ENCODE measurements at places on chromosomes 1 and 21.

GRCh38 chr1:5616366-5617178 is 375.7 kb downstream of the NPHP4 start:
- no peak for DNase-seq

- DNase-seq, result no peak
Measured at GRCh38 chr1:206672844-206673758, 11.6 kb upstream of the MAPKAPK2 start.

DNA sequence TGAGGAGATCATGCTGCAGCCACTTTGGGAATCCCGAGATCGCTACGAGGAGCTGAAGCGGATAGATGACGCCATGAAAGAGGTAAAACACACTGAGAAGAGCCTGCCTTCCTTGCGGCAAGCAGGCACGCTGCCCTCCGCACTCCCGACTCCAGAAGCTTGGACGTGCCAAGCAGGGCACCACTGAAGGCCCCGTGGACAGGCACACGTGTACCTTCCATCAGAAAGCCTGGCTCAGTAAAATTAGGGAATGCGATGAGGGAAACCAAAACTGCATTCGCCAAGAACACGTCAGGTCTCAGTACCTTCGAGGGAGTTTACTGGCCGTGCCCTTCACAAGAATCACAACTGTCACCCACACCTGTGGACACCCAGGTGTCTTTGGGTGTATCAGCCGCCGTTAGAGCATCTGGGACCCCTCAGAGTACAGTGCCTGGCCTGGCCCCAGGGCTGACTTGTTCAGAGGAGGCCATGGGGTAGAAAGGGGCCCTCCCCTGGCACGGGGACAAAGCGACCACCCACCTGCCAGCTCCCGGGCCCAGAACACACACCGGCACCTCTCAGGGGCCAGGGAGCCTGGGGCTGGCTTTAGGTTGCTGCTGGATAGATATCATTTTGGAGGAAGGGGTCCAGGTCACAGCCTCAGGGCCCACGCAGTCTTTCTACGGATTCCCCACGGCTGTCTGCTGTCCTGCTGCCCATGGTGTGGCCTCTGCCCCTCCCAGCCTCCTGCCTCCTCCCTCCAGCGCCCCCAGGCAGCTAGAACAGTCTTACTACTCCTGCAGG is 108.4 kb downstream of the WDR4 start:
- DNase-seq, result no peak

DNA sequence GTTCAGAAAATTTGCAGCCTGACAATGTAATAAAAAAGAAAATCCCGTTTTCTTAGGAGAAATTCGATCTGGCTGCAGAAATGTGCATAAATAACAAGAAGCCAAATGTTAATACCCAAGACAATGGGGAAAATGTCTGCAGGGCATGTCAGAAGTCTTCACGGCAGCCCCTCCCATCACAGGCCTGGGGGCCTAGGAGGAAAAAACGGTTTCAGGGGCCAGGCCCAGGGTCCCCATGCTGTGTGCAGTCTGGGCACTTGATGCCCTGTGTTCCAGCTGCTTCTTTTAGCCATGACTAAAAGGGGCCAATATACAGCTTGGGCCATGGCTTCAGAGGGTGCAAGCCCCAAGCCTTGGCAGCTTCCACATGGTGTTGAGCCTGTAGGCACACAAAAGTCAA is 6.5 kb upstream of the PRDX6 start:
- no peak for DNase-seq

DNA sequence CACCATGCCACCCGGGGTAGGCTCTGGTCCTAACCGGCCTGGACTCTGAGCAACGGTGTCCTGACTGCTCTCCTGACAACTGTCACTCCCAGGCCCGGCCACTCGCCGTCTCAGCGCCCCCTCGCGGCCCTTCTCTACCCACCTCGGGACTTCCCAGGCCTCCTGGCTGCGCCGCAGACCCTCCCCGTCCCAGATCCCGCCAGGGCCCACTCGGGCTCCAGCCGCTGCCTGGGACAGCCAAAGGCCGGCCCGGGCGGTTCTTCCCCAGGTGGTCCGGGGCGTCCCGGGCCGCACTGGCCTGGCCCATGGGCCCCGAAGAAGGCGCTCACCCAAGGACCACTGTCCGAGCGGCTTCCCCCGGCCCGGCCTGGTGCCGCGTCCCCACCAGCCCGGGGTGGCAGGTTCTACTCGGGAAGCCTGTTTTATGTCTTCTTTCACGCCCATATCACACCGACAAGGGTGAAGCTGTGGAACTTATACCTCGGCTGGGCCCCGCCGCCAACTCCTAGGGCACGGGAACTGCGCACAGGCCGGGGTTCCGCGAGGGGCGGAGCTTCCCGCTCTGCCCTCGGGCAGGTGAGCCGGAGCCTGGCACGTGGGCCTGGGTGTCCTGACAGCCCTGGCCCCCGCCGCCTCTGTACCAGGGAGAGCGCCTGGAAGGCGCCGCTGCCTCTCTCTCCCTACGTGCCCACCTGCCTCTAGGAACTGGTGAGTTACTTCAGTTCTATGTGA is 138.3 kb downstream of the TTLL7 start:
- DNase-seq, result peak; percentile 52

DNA sequence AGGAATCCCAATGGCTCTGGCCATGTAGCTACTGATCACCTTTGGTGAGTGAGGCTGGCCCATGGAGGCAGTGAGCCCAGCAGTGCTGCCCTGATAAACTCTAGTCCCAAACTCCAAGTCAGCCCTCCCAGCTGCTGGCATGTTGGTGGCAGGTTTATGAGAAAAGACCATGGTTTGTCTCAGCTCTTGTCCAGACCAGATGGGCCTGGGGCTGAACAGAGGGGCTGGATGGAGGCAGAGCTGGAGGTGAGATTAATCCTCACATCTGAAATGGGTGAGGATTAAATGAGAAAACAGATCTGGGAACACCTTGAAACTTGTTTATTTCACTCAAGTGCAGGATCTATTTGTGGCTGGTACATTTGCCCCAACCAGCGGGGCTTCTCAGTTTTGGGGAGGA is 3.2 kb downstream of the TMEM269 start:
- DNase-seq, result no peak

DNA sequence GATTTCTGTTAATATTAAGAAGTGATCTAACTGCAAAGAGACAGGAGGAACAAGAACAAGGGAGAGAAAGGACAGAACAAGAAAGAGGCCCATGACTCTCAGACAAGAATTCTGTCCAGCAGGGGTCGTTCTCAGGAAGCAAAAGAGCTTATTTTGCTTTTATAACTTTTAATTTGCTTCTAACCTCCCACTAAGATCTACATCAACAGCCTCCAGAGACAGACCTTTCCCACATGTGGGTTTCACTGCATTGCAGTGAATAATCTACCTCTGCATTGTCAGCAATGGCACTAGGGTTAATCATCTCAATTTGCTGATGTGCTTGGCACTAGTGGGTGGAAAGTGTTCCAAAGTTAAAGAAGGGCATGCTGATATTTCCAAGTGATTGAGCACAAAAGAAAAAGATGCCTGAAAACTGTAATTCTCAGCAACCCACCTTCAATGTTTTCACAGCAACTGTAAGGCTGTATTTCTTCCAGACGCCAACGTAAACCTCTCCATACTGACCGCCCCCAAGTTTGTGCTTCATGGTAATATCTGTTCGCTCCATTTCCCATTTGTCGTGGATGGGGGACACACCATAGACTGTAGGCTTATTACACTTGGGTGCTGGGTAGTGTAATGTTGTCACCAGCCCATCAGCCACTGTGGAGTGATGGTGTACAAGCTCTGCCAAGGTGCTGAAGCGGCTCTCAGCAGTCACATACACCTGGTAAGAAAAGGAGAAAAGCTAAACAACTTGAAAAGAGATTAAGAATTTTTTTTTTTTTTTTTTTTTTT is 39.5 kb downstream of the TOR3A start:
- DNase-seq, result no peak

GRCh38 chr1:221663321-221663720 is 78.6 kb downstream of the DUSP10 start:
- no peak for DNase-seq

DNA sequence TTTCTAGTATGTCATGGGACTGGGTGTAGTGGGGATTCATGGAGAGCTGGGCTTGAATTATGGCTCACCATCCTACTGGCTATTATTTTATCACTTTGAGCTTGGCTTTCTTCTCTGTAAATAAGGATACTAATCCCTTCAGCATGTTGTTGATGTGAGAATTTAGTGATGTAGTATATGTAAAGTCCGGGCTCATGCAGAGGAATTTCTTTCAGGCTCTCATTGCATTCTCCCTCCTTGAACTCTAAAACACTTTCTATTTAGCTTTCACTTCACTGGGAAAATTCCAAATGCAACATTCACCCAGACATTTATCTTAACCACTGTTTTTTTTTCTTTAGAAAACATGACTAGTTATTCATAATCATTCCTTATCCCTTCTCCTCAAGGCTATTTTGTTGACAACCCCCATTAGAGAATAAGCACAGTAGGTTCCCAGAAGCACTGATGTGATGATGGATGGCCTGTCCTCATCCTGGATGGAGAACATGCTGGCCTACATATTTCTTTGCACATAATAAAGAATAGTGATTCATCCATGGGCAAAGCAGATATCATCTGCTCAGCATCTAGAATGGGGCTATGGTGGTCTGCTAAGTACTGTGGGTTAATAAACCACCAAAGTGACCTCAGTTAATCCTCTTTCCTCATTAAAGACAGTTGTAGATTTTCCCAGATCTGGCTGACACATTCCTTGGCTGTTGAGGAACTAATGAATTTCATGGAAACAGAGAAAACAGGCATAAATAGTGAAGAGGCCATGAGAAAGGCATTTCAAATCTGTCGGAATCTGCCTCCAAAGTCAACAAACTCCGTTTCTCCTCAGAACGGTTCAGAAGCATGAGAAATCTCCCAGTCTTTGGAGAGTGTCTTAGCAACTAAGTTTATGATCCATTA is 68.0 kb upstream of the CYP2J2 start:
- DNase-seq, result no peak

DNA sequence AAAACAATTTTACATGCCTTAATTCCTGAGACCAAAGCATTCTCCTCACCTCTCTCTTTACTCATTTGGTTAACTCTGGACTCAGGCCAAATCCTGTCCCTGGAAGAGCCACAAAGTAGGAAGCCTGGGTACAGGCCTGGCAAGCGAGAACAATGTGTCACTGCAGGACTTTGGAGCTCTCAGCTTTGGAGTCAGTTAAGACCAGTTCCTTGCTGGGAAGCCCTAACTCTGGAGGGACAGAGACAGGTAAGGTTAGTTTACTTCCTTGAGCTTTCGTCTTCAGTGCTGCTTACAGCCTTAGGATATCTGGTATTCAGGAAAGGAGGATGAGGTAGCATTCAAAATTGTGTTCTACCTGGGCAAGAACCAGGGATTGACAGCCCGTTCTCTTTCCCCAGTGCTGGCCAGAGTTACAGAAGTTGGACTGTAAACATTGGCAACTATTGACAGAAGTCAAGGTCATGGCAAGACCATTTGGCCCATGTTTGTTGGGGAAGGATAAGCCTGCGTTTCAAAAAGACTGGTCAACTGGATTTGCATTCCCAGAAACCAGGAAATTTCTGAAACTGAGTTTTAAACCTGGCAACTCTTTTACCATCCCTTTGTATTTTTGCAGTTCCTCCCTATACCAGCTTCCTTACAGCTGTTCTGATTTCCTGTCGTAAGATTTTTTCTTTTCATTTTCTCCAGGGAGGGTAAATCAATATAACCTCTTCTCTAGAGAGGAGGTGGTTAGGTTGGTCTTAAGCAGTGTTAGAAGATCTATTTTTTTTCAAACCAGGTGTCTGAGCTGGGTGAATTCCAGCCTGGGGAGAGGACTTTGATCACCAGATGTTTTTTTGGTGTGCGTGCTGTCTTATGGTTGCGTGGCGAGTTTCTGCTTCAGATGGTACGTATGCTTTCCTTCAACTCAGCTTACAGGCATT is at the start of gene C4BPB:
Gene C4BPB (plus strand): TSS at position 160 of the 926 bp plus-strand sequence. CDS start 672 bp downstream, at position 832.
- DNase-seq, result no peak

DNA sequence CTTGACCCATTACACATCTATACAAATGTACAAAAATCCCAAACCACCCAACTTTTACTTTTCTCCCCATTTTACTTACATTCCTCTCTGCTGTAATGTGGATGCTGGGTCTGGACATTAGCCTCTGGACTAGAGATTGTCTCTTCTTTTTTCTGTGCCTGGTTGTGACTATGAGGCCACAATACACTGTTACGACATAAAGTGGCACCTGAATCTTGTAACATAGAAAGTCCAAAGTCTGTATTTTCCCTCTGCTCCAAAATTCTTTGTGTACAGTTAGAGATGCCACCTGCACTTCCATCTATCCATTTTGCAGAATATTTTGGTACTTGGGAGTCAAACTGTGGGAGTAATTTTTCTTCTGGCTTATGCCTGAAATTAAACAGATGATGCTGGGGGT is 22.7 kb downstream of the C21orf91 start:
- no peak for DNase-seq

DNA sequence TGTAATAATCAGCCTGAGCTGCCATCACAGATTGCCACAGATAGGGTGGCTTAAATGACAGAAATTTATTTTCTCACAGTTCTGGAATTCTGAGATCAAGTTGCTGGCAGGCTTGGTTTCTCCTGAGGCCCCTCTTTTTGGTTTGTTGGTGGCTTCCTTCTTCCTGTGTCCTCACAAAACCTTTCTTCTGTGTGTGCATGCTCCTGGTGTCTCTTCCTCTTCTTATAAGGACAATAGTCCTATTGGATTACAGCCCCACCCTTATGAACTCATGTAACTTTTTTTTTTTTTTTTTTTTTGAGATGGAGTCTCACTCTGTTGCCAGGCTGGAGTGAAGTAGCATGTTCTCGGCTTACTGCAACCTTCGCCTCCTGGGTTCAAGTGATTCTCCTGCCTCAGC is 41.0 kb upstream of the F3 start:
- DNase-seq, result no peak

- DNase-seq, result no peak
Measured at GRCh38 chr1:6258675-6259074, 2.2 kb downstream of the GPR153 start.

GRCh38 chr21:34580181-34580700 is 34.7 kb downstream of the RCAN1 start:
- DNase-seq, result no peak

- DNase-seq, result no peak
Measured at GRCh38 chr1:196774175-196774574, 465 bp upstream of the CFHR3 start.

- DNase-seq, result no peak
Measured at GRCh38 chr1:231748760-231749415, 122.3 kb downstream of the DISC1 start.

DNA sequence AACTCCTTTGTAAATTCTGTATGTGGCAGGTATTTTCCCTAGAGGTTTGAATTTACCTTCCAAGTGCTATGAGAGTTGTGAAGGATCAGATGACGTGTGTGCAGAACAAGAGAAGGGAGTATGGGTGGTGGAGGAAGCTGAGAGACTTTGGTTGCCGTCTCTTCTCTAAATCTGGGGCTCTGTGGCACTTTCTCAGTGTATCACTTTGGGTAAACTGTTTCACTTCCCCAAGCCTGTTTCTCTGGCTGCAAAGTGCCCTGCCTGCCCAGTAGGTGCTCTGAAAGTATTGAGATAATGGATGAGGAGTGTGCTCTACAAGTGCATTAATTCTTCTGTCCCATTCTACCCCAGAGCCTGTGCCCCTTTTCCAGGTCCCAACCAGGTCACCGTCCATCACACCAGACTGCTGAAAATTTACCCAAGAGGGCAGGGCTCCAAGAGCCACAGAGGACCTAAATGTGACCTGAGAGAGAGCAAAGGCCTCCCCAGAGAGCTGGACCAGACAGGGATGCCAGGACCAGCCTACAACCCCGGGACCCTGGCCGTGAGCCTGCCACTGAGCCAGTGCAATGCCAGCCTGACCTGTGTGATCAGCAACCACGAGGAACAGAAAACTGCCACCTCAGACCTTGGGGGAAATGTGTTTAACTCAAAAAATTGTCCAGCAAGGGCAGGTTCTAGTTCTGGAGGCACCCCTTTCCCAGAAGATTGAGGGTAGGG is 131.6 kb upstream of the ETV3 start:
- no peak for DNase-seq

Data from NCI-H1930 (cell line).